ENCODE measurements at places on chromosomes 13 and 19.
A peak's percentile ranks its signal among the peaks of the same experiment; 100 is the strongest.

- no peak for DNase-seq
Measured at GRCh38 chr13:94351292-94351990, 128.0 kb downstream of the DCT start.

DNA sequence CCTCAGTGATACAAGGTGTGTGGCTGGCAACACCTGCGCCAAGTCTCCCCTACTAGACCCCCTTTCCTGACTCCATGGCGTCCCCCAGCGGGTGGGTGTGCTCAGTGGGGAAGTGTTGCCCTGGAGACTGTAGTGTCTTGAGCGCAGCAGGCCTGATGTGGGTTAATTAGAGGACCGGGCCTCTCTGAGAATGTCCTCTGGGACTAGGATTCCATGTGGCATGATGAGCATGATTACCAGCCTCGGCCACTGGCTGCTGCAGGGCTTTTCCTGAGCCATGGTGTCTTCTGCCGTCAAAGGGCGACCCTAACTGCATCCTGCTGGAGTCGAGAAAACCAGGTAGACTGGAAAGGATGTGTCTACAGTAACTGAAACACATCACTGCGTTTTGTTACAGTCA, 28.1 kb downstream of the MICOS13 start:
- no peak for DNase-seq

DNA sequence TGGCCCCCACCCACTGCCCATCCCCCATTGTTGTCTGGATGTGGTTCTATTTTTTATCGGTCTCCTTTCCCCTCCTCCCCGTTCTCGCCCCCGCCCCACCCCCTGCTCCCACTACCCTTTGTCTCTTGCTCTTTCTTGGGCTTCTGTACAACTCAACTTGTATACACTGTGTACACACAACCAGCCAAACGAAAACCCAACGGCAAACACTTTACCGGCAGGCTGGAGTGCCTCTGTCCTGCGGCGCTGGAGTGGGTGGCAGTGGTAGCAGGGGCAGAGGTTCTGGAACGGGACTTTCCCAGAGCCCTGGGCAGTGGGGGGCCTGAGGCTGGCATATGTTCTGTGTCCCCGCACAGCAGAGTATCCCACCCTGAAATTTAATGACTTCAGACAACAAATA, 13.7 kb downstream of the RRAS start:
- no peak for DNase-seq

DNA sequence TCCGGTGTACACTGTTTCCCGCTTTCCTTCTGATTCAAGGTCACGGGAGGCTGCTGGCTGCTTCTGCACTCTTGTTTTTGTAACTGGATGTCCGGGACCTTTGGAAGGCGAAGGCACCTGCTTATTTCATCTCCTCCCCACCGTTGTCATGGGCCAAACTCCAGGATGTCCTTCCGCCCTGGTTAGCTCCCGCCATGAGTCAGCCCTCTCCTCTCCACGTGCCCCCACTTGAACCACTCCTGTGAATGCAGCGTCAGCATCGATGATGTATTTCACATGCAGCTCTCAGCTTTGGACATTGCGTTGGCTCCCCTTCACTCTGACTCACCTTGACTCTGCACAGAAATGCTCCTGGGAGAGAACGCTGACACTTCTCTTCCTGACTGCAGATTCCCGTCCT, 5.5 kb upstream of the GALP start:
- DNase-seq = no peak

DNA sequence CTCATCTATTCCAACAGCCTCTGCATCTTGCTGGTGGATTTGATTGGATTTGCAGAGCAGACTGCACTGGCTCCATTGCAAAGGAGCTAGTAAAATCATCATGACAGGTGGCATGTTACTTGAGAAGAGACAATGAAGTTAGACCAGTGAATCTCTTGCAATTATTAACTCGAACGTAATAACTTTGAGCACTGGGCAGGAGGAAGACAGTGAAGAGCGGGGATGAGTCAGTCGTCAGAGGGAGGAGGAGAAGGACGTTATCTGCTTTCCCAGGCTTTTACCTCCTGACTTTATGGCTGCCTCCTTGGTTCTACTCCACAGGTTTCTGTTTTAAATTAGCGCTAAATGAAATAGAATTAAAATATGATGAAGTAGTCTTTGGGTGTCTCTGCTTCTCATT, 257.8 kb upstream of the IPO5 start:
- no peak for DNase-seq

DNA sequence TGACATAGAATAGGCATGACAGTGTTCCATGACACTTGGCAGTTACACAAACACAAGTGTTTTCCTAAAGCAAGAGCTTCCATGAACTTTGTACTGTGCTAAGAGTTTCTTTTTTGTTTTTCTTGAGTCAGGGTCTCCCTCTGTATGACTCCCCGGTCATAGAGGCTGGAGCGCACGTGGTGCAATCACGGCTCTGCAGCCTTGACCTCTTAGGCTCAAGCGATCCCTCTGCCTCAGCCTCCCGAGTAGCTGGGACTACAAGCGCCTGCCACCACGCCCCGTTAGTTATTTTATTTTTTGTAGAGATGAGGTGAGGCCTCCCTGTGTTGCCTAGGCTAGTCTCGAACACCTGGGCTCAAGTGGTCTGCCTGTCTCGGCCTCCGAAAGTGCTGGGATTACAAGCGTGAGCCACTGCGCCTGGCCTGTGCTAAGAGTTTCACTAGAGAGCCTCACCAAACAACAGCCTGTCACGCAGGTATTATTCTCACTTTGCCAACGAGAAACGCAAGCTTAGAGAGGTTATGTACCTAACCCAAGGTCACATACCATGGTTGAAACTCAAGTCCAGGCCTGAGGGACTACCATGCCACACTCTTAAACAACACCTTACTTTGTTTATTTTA, 355.9 kb downstream of the KLF12 start:
- peak; percentile 34 for DNase-seq

DNA sequence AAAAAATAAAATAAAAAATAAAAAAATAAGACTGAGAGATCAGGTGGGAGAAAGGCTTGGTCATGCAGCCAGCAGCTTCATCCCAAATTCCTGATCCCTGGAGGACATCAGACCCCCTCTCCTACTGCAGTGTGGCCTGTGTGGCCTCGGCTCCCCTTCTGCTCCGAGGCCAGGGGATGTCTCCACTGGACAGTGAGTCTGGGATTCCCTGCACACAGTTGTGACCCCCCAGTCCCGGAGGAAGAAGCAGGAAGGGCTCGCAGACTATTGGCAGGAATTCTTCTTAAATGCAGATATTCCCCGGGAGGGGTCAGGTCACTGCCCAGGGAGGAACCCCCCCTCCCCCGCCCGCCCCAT, 41.9 kb downstream of the ZNF627 start:
- no peak for DNase-seq

GRCh38 chr19:15640904-15641597, 354 bp downstream of the CYP4F3 start:
- no peak for DNase-seq

GRCh38 chr13:49649244-49649962, 21.1 kb downstream of the ARL11 start:
- no peak for DNase-seq

DNA sequence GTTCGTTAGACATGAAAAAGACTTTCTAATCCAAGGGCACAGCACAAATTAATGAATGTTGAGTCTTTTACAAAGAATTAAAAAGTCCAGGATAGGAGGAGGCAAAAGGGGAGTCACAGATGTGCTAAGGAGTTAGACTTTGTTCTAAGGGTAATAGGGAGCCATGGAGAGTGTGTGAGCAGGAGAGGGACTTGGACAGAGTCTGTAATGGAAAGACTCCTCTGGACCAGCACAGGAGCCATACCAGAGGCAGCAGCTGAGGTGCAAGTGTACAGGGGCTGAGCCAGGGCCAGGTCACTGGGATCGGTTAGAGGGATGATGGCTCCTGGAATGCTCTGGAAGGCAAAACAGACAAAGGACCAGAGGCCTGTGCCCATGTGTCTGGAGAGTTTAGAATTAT, 10.5 kb downstream of the GTPBP3 start:
- no peak for DNase-seq

DNA sequence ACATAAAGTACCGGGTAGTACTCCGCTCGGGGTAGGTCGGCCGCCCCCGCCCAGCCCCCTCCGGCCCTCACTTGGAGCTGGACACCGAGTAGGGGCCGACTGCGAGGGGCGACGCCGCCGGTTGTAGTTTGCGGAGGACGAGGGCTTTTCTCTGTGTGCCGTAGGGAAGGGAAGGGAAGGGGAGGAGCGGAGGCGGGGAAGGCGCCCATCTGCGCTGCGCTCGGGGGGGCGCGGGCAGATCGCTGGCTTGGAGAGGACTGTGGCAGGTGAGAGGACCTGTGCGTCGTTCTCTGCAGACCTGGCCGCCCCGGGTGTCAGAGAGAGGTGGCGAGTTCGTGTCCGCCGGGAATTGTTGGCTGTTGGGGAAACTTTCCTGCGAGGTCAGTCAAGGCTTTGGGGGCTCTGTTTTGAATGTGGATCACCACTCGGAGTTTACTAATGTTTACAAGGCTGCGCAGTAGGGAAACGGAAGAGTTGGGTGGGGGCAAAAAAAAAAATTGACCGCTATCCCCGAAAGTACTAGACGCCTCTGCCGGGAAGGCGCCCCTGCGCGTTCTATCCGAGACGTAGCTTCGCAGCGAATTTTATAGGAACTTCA, 1.4 kb downstream of the ING1 start:
- peak; percentile 62 for DNase-seq

- DNase-seq = no peak
Measured at GRCh38 chr19:44626048-44626624, 12.8 kb downstream of the IGSF23 start.

GRCh38 chr13:65843314-65843731, 1386.8 kb downstream of the PCDH9 start:
- no peak for DNase-seq

GRCh38 chr19:42057846-42058245, 12.2 kb downstream of the GRIK5 start:
- DNase-seq = no peak

DNA sequence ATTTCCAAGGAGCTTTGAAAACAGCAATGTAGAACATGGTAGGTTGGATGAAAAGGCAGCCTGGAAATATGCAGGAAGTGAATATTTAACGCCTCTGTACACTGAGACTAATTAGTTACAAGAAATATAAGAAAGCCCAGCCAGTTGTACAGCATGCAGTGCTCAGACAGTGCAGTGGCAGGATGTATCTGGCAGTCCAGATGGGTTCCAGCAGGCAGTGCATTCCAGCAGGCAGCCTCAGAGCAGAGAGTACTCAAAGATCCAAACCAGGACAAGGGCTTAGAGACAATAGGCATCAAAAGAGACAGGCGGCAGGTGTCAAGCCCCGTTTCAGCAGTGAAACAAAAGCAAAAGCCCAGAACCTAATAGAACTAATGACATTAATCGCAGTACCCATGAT, 2776.3 kb downstream of the PCDH9 start:
- no peak for DNase-seq

GRCh38 chr19:2198317-2198716, 34.6 kb downstream of the DOT1L start:
- no peak for DNase-seq

GRCh38 chr19:34220472-34221063, 33.8 kb upstream of the GARRE1 start:
- DNase-seq = peak; percentile 80

DNA sequence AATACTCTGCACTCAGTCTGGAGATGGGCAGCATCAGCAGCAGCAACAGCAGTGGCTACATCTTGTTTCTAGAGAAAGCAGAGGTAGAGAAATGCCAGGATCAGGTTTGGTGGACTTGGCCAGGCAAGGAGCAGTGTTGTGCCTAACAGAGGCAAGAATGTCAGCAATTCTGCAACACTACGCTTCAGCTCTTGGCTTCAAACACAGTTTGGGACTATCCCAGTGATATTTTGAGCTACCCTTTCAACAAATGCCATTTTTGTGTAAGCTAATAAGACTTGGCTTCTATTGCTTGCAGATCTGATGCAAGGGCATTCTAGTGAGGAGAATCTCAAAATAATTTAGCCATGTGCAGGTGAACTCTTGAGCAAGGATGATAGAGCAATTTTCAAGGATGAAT, 271.3 kb downstream of the PCDH20 start:
- DNase-seq = no peak

DNA sequence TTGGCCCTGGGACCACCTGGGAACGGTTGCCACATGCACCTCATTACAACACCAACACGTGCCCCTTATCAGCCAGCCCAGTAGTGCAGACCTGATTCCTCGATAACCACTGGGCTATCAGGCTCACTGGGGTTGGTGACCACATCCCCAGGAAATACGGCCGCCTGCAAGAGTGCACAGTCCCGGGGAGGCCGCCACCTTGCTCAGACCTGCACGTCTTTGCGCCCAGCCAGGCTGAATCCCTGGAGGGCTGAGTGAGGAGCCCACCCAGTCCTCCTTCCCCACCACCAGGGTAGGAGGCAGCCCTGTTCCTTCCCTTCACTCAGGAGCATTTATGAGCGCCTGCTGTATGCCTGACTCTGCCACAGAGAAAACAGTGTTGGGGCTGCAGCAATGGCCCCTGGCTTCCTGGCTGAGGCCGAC, 67.8 kb downstream of the CEBPG start:
- DNase-seq = no peak

DNA sequence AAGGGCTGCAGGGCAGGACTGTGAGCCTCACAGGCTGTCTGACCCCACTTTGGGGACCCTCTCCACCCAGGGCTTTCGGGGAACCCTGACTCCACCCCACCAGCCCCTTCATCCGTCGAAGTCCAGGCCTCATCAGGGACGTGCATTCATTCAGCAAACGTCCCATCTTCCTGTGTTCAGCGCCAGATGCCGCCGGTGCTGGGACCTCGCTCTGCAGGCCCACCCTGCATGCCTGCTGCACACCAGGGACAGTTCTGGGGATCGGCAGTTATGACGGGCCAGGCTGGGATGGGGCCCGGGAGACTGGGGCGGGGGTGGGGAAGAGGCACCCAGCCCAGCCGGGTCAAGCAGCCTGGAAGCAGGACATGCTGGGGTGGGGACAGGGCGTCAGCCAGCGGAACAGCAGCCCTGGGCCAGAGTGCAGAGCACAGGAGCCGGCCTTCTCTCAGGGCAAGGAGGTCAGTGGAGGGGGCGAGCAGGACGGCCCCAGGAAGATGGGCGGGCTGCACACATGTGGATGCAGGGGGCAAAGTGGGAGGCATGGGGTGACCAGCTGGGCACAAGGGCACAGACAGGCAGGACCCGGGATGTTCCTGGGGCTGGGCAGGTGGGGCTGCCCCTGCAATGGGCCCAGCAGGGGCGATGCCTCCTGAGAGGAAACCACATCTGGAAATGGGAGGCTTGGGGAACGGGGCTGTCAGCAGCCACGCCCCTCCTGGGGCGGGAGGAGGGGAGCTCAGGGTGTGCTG, 5.1 kb downstream of the GAMT start:
- no peak for DNase-seq

GRCh38 chr13:59043016-59043415, 1120.7 kb downstream of the DIAPH3 start:
- DNase-seq = no peak

- no peak for DNase-seq
Measured at GRCh38 chr13:76300688-76301087, 585.5 kb downstream of the KCTD12 start.

- DNase-seq = no peak
Measured at GRCh38 chr13:89212186-89212585, 1541.0 kb downstream of the SLITRK5 start.

DNA sequence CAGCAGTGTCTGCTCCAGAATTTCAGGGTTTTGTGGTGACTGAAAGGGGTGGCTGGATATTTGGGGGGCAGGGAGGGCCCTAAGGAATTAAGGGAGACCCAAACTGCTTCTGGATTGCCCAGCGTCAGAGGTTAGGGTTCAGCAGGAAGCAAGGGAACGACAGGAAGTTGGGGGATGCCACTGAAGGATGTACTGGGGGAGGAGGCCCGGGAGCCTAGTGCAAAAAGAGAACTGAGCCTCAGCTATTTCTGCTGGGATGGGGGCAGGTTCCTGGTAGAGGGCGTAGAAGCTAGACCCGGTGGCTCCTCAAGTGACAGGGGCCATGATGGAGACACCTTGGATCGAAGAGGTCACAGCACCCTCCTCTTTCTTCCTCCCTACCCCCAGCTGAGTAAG, 1.1 kb downstream of the CYP2S1 start:
- DNase-seq = no peak

- no peak for DNase-seq
Measured at GRCh38 chr13:106796280-106797047, 228.5 kb upstream of the ARGLU1 start.
